ENCODE measurements at places on chromosomes 16 and 17. TPM values are rescaled to one million over a fixed set of nuclear protein-coding genes. Genes with fewer than 3 reads are reported as not detected.

DNA sequence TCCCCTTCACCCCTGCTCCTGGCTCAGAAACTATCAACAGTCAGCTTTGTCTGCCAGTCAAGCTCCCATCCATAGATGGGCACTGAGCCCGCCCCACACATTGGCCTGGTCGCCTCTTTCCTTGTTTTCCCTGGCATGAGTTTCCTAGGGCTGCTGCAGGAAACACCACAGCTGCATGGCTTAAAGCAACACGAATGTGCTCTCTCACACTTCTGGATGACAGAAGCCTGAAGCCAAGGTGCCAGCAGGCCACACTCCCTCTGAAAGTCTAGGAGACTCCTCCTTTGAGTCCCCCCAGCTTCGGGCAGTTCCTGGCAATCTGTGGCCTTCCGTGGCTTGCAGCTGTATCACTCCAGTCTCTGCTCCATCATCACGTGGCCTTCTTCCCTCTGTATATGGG lies 69.9 kb downstream of the TBC1D16 start:
- peak; percentile 33 for DNase-seq

The TBC1D28 gene
- total RNA-seq = not detected

DNA sequence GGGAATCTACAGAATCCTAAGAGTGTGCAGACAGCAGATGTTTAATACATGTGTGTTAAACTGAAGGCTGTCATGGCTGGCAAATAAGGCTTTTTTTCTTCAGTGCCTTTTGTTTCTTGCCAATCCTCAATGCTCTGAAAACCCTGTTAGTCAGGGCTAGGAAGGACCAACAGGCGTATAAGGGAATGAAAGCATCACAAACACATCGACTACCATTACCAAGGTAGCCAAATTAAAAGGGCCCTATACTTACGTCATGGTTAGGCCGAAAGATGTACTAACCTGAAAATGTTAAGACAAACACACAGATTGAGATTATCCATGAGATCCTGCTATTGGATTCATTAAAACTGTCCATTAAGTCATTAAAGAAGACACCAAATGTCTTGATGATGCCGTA lies 13.1 kb downstream of the SLC16A6 start:
- DNase-seq = no peak

DNA sequence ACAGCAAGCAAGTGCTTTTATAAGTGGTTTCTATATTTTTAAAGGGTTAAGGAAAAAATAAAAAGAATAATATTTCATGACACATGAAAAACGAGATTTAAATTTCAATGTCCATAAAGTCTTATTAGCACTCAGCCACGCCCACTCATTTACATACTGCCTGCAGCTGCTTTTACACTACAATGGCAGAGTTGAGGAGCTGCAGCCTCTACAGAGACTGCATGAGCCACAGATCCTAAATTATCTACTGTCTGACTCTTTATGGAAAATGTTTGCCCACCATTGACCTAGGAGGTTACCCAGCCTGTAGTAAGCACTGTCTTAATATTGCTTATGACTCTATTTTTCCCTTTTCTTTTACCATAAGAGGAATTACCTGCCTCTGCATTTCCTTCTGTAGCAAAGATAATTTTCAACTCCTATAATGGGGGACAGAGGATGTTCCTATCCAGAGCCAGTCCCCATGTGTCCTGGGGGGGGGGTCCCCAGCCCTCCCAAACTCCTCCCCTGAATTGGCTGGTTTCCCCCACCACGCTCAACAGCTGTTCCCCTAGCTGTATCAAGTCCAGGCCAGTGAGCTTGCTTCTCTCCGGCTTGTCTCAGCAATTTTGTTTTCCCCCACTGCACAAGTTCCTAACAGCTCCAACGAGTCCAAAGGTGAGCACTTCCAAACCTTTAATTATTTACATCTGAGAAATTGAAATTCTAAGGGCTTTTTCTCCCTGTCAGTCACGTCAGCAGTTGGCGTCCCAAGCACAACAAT lies 139.4 kb upstream of the ERCC4 start:
- no peak for DNase-seq

GRCh38 chr17:77679589-77679988 lies 278.9 kb upstream of the TNRC6C start:
- DNase-seq = peak; percentile 51

- DNase-seq = no peak
These were observed 16.3 kb upstream of the RFFL start for GRCh38 chr17:35079547-35080423.

DNA sequence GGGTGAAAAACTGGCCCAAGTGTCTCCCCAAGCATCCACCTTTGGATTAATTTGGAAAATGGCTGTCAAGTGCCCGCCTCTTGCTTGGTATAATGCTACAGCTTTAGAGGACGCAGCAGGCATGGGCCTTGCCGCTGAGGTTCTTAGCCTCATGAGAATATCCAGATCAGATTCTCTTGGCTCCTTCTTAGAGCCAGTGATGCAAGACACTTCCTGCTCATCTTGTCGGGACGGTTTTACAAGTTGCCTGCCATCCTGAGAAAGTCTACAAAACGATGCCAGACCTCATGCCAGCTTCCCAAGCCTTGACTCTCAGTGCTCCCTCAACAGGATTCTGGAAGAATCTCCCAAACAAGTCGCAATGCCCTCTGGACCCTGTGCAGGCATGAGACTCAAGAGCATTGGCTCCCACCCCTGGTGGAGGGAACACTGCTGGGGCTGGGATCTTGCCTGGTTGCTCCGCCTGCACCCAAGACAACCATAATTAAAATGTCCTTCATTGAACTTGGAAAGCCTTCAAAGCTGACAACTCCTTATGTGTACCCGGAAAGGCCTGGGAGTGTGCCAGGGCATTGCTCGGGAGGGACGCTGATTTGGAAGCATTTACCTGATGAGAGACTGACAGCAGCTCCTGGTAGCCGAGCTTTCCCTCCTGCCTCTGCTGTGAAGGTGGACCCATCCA lies 25.8 kb upstream of the STH start:
- no peak for DNase-seq

- DNase-seq = no peak
These were observed 24.6 kb upstream of the PVALEF start for GRCh38 chr17:81140695-81141094.

- no peak for DNase-seq
These were observed 336.4 kb downstream of the SEC14L1 start for GRCh38 chr17:77476931-77477805.

The YBX2 gene
- total RNA-seq = not detected

GRCh38 chr16:1150511-1150982 lies 2.4 kb upstream of the CACNA1H start:
- no peak for DNase-seq

The SRCIN1 gene
- 2.1 TPM for total RNA-seq

The SYCE1L gene
- 6.2 TPM for total RNA-seq

DNA sequence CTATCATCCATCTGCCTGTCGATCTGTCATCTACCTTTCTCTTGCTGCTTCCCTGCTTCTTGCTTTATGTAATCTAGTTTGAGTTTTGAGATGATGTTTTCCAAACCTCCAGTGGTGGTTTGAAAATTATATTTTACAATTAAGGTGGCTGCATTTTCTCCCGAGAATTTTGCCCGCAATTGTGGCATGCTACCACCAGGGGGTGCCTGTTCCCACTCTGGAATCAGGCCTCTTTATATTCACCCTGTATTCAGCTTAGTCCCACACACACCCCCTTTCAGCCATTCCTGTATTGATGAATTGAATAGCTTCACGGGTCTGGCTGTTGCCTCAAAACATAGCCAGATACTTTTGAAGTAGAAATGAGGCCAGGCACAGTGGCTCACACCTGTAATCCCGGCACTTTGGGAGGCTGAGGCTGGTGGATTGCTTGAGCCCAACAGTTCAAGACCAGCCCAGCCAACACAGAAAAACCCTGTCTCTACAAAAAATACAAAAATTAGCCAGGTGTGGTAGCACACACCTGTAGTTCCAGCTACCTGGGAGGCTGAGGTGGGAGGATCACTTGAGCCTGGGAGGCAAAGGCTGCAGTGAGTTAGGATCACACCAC lies 3.2 kb downstream of the PRSS22 start:
- no peak for DNase-seq

DNA sequence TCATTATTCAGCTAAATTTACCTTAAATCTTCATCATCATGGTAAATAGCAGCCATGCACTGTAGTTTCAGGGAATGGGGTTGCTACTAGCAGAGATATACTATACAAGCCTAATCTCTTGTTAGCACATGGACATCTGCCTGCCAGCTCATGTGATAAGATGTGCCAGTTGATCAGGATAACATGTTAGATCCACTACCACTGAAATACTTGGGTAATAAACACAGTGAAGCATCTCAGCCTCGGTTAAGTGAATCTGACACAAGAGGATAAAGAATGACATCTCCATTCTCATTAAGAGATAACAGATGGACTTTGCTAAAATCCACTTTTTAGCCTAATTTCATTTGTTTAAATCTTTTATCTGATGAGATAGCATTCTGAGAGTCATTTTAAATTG lies 256.1 kb downstream of the CDH8 start:
- DNase-seq = no peak

DNA sequence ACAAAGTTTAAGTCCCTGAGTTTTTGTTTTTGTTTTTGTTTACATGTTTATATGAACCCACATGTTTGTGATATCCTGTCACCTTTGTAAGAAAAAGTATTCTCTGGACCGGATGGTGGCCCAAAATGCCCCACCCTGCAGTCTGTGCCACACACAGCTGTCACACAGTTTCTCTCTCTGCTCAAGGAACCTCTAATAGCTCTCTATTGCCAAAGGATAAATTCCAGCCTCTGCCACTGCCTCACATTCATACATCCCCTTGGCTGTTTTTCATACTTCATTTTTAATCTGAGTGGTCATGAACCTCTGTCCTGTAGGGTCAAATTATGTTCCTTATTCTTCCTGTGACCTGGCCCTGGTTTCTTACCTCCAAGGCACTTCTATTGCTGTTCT lies 520.3 kb upstream of the CDH5 start:
- DNase-seq = no peak

DNA sequence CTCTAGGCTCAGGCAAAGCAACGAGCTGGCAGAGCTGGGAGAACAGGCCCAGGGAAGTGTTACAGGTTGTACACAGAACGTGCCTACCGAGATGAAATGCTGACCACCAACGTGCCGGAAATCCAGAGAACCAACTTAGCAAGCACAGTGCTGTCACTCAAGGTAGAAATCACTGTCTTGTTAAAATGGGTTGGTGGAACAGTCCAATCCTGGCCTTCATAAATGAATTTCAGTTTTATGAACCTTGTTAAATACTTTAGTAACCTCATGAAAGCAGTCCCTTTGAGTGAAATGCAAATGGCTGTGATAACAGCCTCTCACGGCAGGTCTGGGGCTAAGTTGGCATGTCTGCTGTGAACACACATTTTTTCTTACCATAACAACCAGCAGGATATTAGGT lies 29.0 kb downstream of the ETV4 start:
- DNase-seq = no peak

The MXRA7 gene
- total RNA-seq = 159 TPM

- DNase-seq = no peak
These were observed 948 bp downstream of the LUC7L start for GRCh38 chr16:228151-228851.

The KIF19 gene
- total RNA-seq = 0.23 TPM

- peak; percentile 64 for DNase-seq
These were observed 3.7 kb upstream of the CBX8 start for GRCh38 chr17:79800325-79801155.

GRCh38 chr17:80043963-80044362 lies 7.5 kb downstream of the CCDC40 start:
- DNase-seq = no peak

The CES5A gene
- not detected for total RNA-seq

DNA sequence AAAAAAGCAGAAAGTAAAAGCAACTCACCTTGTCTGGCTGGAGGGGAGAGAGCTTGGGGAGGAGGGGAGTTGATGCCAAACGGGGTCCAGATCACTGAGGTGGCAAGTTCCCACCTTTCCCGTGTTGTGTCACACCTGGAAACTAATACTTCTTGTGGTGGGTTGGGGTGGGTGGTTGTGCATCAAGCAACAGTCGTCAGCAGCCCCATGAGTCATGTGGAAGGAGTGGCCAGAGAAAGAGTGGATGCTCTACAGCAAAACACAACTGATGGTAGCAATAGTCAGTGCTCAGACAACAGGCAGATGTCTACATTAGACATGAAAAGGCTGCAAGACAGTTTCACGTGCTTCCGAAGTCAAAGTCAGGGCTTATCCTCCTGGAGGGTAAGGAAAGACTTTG lies 35.4 kb downstream of the ARSG start:
- no peak for DNase-seq

The TAT gene
- total RNA-seq = not detected

DNA sequence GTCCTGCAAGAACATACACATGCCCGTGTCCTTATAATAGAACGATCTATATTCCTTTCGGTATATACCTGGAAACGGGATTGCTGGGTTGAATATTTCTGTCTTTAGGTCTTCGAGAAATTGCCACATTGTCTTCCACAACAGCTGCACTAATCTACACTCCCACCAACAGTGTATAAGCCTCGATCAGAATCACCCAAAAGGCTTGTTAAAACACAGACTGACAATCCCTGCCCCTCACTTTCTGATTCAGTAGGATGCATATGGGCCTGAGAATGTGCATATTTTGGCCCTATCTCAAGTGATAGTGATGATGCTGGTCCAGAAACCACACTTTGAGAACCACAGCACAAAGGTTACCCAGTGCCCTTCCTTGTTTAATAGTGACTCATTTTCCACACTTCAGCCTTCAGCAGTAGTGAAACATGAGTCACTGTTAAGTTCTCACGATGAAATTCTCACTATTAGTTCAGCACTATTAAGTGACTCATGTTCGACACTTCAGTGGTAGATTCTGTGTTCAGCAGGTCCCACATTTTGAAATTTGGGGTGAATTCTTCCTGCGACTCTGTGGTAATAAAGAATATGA lies 215.6 kb downstream of the GRIN2A start:
- no peak for DNase-seq

The JPH3 gene
- total RNA-seq = 0.29 TPM

- no peak for DNase-seq
These were observed 32.4 kb upstream of the FOXJ1 start for GRCh38 chr17:76173474-76173873.

Measured in upper lobe of right lung (tissue), 1 donor.